ENCODE measurements at places on chromosomes 7 and 10.
A peak's percentile ranks its signal among the peaks of the same experiment; 100 is the strongest.

GRCh38 chr10:15439341-15439842 is 68.3 kb upstream of the FAM171A1 start:
- DNase-seq: no peak

- no peak for DNase-seq
Observed at GRCh38 chr7:137999496-138000080, 2.3 kb downstream of the CREB3L2 start.

GRCh38 chr7:89607792-89608191 is 546.5 kb upstream of the STEAP1 start:
- no peak for DNase-seq

- DNase-seq: no peak
Observed at GRCh38 chr7:69803699-69804516, 205.6 kb downstream of the AUTS2 start.

DNA sequence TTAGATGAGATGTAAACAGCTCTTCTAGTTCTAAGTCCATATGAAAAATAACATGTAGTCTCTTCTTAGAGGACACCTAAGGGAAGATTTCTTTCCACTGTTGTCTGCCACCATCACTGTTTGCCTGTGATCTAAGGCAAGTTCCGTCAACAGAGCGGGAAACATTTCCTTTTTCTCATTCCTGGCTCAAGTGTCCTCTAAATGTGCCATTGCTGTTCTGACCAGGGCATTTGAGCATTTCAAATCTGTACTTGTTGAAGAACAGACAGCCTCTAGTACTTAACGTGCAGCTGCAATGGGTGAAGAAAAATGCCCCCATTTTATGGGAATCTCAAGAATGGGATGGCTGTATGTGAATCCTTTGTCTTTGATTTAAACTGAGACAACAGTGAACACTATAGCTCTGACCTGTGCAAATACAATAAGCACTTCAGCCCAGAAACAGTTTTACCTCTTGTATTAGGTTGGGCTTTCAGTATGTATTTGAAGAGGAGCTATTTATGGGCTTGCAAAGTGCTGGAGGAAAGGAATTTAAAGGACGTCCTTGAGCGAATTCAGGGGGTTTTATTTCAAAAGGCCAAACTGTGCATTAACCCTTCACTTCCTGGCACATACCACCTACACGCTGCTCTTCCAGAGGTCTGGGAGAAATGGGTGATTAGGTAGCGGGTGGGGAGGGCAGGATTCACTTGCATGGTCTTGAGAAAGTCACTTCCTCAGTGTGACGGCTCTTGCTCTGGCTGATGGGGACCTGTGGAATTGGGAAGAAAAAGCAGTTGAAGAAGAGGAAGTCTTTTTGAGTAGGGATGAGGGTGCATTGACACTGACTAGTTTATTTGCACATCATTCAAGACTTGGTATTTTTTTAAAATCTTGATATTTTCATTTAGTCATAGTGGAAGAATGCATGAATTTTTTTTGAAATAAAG is 66.1 kb downstream of the THNSL1 start:
- DNase-seq: no peak

GRCh38 chr7:119783799-119784198 is 489.2 kb upstream of the KCND2 start:
- no peak for DNase-seq

GRCh38 chr7:38881947-38882684 is 26.9 kb downstream of the VPS41 start:
- DNase-seq: no peak

GRCh38 chr7:130734815-130735716 is 1.1 kb upstream of the KLF14 start:
- DNase-seq: no peak

GRCh38 chr10:69317175-69317604 is 38.9 kb downstream of the HK1 start:
- DNase-seq: no peak

GRCh38 chr10:100670828-100671479 is 74.4 kb upstream of the PAX2 start:
- no peak for DNase-seq

- no peak for DNase-seq
Observed at GRCh38 chr10:119368581-119368980, 161.2 kb downstream of the GRK5 start.

DNA sequence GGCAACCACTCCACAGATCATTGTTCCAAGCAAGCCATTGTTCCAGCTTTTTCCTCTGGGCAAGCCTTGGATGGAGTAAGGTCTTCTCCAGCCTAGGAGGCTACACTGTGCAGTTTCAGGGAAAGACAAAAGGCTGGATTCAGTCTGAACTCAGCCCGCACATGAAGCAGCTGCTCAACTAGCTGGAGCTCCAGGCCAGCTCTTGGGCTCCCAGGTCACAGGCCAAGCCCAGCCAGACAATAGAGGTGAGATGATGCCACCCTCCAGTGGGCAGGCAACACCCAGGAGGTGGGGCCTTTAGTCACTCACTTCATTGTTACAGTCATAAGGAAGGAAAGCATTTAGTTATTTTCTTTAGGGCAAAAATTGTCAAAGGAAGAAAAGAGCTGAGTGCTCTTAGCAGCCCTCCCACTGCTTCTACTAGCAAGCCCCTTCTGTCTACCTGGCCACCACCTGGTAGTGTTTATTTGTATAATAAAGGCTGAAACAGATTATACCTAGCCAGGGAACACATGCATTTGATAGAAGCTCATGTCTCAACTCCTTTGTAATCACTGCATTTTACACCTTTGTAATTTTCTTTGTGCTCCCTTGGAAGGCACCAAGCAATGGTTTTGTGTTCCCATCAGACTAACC is 253.4 kb downstream of the WDR11 start:
- no peak for DNase-seq

DNA sequence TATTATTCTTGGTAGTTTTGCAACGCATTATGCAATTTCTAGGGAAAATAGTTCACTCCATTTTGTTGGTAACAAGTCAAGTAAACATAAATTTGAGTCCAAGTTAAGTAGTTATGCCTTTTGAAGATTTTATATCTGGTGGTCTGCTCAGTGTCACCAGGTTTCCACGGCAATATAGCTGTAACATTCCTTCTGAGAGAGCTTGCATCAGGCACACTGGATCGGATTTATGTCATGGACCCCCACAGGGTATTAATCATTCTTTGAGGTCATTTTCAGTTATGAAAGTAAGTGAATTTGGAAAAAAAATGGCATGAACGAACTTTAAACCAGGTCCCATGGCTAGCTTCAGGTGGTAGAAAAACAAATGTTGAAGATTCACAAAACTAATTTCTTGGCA is 136.3 kb downstream of the POLR1F start:
- no peak for DNase-seq

DNA sequence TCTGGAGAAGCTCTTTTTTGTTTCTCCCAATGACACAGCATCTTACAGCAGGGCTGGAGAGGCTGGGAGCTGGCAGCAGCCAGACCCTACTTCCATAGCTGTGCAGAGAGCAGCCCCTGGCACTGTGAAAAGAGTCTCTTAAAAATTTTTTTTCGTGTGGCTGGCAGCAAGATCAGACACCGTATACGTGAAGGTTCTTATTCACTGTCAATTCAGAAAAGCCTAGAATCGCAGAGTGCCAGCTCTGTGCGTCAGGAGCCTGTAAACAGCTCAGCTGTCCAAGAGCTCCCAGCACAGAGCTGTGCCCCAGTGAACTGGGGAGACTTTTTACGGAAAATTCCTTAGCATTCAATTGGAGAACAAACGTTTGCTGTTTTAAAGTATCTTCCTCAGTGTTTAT is 6.5 kb downstream of the BAG3 start:
- peak; percentile 37 for DNase-seq

DNA sequence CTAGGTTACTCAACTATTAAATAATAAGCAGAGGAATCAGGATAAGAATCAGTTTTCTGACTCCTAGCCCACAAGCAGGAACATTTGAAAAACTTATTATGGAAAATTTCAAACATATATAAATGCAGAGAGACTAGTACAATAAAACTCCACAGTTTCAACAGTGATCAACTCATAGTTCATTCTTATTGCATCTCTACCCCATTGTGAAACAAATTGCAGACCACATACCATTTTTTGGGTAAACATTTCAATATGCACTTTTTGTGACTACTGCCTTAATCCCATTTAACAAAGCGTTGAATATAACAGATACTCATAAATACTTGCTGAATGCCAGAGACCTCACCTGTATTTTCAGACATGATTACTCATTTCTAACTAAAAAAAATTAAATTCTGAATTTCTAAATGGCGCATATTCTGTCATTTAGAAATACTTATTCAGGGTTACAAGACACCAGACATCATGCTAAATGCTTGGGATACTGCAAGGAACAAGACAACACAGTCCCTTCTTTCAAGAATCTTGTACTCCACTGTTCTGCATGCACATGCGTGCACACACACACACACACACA is 11.4 kb downstream of the CDK6 start:
- DNase-seq: no peak

DNA sequence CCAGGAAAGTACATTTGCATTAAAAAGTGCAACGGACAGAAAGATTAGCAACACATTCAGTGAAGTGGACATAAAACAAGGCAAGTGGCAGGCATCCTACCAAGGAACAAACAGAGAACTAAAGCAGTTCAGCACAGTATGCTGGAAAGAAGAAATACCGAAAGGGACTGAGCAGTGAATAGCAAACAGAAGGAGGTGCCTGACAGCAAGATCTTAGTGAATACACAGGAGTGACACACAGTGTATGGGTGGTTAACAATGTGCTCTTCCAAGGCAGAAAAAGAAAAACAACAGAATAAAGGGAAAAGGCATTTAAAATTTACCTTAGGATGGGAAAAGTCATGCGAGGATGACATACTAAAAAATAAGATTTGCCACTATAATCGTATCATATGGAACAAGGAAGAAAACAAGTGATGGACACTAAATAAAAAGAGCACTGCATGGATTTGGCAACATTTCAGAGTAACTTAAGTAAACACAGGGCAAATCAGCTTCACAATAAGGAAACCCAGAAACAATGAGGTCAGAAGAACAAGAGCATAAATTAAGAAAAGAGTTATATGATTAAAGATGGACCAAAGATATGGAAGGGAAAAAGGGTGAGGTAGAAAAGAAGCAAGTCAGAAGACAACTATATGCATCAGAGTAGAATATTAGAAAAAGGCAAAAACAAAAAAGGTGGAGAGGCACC is 29.5 kb downstream of the MEST start:
- DNase-seq: no peak

DNA sequence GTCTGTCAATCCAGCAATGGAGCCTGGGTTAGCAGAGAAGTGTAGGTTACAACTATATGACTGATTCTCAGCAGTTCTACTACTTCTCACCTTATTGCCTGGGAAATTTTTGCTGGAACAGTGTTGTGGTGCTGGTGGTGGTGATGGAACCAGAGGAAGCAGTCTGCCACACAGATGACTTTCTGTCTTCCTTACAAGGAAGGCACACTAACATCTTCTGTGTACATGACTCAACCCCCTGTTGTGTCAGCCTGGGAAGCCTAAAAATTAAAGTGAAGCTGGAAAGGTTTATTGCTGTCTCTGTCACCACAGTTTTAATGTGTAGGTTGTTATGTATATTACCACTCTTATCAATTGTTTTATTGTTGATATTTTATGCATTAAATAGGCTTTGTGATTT is 40.3 kb downstream of the ANKRD7 start:
- DNase-seq: no peak

DNA sequence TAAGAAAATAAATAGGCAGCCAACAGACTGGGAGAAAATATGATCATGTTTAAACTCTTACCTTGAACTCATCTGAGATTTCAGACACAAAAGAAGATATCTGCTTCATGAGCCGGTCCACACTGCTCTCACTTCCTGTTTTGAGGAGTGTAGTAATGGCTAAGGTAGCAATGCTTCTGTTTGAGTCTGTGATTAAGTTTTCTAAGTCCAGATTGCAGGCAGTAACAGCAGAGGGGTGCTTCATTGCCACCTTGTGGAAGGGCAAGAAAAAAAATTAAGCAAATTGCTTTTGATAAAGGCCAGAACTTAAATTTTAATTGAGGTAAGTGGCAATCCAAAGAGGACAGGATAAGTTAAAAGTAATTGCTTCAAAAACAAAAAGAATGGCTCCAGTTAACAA is 69.1 kb downstream of the MEST start:
- no peak for DNase-seq

DNA sequence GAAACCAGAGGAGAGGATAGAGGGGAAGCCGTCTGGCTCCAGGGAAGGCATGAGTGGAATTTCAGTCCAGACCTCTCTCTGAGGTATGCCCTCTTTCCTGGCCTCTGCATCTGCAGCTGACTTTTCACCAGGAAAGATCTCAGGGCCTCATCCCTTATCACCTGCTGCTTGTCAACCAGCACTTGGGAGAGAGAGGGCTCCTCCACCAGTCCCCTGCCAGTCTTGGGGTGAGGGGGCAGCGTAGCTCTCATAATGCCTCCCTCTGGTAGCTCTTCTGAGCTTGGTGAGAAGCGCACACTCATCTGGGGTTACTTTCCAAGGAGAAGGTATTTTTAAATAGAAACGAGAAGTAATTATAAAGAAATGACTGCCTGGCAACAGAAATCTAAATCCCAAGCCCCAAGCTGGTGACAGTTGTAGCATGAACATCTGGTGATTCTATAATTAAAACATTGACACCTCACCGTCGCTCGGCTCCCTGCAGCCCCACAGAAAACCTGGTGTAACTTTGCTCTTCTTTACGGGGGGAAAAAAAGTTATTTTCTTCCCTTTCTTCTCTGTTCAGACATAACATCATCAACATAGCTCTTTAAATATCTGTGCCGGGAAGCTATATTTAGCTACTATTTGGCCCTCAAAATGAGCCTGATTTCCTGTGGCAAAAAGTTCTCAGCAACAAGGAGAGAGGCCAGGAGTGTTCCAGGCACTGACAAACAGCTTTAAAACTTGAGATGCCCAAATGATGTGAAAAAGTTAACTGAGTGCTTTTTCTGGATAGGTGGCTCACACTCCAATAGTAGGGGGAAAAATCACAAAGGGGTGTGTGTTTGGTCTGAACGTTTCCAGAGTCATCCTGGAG is 26.9 kb downstream of the HIP1 start:
- DNase-seq: no peak

GRCh38 chr7:19984231-19984632 is 210.8 kb upstream of the TMEM196 start:
- no peak for DNase-seq

DNA sequence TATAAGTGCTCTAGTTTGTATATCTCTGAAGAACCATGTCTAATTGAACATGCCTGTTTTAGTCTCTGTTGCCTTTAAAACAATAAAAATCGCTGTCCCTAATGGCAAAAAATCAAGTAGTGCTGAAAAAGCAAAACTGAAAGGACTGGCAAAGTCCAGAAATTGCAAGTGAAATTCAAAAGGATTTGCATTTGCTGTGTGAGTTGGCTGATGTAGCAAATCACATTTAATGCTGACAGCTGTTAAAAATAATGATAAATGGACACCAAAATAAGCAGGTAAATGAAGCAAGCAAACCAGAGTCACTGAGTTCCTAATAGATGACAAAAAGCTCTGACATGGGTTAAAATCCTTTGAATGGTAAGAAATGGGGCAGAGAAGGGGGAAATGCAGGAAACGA is 874.1 kb downstream of the GRM8 start:
- no peak for DNase-seq

- no peak for DNase-seq
Observed at GRCh38 chr10:62732841-62733653, 71.5 kb upstream of the ADO start.

- DNase-seq: no peak
Observed at GRCh38 chr10:24550680-24551079, 173.0 kb downstream of the ARHGAP21 start.
